ENCODE measurements at places on chromosomes 13 and 19. TPM values are rescaled to one million over a fixed set of nuclear protein-coding genes. Genes with fewer than 3 reads are reported as not detected.

SLC25A42 gene
- total RNA-seq: 6.3 TPM

FLT1 gene
- 210 TPM for total RNA-seq

CEACAM19 gene
- total RNA-seq: 6.8 TPM

KLK3 gene
- not detected for total RNA-seq

EID2B gene
- total RNA-seq: 1.9 TPM

HCST gene
- 9.5 TPM for total RNA-seq

DNA sequence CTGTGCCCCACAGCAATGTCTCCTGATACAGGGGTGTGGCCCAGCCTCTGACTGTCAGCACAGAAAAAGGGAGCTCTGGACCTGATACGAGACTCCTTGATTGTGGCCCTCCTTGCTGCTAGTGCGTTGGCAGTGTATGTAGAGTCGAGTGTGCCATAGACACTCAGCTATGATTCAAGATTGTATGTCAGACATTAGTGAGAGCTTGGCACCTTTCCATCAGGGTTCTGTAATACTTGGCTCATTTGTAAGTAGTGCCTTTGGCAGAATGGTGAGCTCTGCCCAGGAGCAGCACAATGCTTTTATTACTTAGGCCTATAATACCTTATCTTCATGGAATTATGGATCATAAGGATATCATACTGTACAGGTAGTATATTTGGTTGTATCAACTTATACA, 83.4 kb downstream of the ATP8A2 start:
- DNase-seq: no peak

DNA sequence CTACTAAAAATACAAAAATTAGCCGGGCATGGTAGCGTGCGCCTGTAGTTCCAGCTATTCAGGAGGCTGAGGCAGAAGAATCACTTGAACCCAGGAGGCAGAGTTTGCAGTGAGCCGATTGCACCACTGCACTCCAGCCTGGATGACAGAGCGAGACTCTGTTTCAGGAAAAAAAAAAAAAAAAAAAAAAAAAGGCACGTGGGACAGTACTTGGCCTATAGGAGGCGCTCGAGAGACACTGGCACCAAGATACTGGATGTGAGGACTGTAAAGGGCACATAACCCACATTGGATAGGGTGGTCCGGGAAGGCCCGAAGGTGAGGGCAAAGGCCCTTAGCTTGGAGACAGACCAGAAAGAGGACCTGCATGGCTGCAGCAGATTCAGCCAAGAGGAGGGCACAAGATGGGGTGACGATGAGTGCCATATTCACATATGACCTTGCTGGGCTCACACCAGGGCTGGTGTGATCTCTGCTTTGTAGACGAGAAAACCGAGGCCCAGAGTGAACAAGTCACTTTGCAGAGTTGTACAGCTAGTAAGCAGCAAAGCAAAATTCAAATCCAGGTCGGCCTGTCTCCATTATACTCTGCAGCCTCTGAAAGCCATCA, 89.4 kb downstream of the DPF1 start:
- no peak for DNase-seq

DNA sequence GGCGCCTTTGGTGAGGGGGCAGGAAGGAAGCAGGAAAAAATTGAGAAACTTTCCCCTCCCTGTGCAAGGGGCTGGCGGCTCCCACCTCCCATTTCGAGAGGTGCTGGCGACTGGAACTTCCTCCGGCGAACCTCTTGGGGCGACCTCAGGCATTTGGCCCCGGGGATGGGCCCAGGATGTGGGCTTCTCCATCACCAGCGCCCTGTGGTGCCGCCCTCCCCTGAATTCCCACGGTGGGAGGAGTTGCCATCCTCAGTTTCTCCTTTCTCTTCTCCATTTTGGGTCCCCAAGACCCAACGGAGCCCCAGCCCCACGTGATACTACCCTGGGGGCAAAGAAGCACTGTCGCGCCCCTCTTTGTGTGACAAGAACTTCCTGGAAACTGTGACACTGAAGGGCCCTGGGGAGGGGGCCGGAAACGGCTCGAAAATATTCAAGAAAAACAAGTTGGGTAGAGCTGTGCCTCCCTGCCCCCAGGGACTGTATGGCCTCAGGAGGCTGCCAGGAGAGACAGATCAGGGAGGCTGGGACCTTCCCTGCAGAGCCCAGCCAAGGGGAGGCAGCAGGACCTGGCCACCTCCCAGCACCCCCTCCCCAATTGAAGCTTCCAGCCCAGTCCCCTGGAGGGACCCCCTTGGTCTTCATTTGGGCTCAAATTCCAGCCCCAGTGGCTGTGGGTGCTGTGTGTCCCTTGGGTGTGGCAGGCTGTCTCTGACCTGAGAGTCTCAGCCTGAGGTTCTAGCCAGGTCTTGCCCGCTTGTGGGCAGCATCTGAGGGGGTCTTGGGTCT, 16.2 kb upstream of the AP1M2 start:
- no peak for DNase-seq

- no peak for DNase-seq
Measured at GRCh38 chr19:18597809-18598660, 8.6 kb downstream of the CRLF1 start.

DNA sequence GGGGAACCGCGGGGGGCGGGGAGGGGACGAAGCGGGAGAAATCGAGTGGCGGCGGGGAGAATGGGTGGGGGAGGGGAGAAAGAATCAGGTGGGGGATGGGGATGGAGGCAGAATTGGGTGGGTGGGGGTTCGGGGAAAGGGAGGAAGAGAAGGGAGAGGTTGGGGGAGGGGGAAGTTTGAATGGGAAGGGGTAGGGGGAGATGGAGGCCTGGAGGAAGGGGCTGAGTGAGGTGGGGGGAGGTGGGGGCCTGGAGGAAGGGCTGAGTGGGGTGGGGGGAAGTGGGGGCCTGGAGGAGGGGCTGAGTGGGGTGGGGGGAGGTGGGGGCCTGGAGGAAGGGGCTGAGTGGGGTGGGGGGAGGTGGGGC, 403 bp upstream of the ADAMTS10 start:
- no peak for DNase-seq
